ENCODE measurements at places on chromosomes 11 and 22.

DNA sequence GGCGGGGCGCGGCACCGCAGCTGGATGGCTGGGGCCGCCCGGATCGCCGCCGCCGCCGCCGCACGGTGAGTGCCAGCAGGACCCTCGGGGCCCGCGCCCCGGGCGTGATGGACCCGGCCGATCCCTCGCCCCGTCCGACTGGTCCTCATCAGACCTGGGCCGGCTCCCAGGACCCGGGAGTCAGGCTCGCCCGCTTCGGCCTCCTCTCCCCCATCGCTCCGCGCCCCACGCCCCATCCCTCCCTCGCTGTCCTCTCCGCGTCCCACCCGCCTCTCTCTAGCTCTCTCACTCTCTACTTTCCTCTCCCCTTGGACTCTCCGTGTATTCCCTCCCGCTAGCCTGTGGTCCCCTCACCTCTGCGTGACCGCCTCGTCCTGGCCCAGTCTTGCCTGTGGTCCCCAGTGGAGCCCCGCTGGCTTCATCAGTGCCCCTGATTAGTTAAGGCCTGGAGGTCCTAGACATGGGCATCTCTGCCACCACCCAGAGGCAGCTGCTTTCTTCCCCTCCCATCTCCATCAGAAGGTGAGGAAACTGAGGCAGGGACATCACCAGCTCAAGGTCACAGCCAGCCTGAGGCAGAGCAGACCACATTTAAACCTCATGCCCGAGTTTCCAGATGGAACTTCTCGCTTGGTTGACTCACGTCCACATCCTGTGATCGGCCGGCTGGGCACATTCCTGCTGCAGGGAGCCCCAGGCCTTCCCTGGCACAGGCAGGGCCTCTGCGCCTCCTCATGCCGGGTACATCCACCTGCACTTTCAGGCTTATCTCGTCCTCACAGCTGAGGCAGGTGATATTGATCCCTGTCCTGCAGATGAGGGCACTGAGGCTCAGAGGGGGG is 429 bp downstream of the SLC39A13 start:
- no peak for DNase-seq

- no peak for DNase-seq
Measured at GRCh38 chr11:118625976-118626375, 18.6 kb downstream of the PHLDB1 start.

- DNase-seq, result no peak
Measured at GRCh38 chr11:30447058-30447640, 124.2 kb downstream of the ARL14EP start.

DNA sequence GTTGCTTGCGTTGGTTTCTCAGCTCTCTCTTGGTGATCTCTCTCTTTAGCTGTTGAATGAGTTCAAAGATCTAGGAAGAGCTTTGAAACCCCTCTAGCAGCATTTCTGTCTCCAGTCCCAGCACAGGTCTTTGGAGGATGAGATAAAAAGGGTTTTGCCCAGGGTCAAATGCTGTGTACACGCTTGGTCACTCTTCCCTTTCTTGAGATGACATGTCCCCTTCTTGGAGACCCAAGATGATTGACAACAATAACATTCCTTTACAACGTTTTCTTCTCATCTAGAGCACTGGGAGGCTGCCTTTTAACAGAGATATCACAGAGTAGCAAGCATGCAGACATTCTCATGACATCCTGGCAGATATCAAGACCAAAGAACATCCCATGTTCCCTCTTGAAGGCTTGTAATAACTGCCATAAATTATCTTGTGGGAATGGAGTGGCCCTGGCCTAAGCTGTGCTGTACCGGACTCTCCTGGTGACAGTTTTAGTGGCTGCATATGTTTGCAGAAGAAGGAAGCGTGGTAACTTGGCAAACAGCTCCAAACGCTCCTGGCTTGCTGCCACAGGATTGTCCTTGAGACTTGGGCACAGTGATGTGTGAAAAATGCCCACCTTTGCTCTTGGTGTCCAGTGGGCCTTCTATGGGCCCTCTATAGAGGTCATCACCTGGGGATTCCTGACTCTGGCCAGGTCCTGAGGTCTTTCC is 107.8 kb downstream of the PTPRJ start:
- no peak for DNase-seq

GRCh38 chr11:94550513-94550912 is 6.8 kb downstream of the FUT4 start:
- no peak for DNase-seq

GRCh38 chr22:21933910-21934309 is 18.7 kb downstream of the PPM1F start:
- DNase-seq, result peak; percentile 64

DNA sequence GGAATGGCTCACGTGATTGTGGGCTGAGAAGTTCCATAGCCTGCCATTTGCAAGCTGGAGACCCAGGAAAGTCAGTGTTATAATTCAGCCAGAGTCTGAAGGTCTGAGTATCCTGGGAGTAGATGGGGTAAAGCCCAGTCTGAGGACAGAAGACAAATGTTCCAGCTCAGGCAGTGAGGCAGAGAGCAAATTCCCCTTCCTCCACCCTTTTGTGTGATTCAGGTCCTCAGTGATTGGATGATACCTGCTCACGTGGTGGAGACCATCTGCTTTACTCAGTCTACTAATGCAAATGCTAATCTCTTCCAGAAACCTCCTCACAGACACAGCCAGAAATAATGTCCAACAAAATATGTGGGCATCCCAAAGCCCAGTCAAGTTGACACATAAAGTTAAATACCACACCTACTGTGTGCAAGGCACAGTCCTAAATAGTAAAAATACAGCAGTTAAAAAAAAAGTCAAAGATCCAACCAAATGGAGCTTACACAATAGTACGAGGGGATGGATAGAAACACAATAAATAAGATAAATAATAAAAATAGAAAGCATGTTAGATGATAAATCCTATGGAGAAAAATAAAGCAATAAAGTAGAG is 13.2 kb upstream of the APOL6 start:
- no peak for DNase-seq
